ENCODE measurements at places on chromosomes 4 and X.

GRCh38 chr4:8694651-8695151 lies 102.1 kb downstream of the CPZ start:
- DNase-seq = no peak

DNA sequence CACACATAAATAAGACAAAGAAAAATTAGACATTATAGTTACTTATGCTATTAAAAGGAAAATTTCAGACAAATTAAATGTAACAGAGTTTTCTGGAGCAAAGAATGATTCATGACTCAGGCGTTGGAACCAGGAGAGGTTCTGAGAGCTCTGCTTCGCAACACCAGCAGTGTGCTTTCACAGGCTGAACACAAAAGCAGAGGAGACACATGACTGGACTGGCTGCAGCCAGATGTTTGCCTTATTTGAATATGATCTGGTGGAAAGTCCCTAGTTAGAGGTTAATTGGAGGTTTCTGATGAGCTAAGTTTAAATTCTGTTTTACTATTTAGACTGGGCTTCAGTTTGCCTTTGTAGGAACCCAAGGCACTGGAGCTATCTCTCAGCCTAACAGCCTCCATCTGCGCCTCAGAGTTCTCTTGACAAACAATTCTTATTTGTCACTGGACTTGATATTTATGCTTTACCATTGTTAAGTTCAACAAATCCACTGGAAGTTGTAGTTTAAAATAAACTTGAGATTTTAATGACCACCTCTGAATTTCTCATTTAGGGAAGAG lies 16.2 kb downstream of the BOD1L1 start:
- peak; percentile 24 for DNase-seq

GRCh38 chr4:3599951-3600350 lies 67.7 kb upstream of the LRPAP1 start:
- no peak for DNase-seq

DNA sequence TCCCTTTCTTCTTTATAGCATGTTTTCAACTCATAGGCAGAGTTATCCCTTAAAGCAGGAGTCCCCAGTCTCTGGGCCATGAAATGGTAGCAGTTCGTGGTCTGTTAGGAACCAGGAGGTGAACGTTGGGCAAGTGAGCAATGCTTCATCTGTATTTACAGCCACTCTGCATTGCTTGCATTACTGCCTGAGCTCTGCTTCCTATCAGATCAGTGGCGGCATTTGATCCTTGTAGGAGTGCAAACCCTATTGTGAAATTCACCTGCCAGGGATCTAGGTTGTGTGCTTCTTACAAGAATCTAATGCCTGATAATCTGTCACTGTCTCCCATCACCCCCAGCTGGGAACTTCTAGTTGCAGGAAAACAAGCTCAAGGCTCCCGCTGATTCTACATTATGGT lies 39.8 kb downstream of the DTHD1 start:
- DNase-seq = no peak

DNA sequence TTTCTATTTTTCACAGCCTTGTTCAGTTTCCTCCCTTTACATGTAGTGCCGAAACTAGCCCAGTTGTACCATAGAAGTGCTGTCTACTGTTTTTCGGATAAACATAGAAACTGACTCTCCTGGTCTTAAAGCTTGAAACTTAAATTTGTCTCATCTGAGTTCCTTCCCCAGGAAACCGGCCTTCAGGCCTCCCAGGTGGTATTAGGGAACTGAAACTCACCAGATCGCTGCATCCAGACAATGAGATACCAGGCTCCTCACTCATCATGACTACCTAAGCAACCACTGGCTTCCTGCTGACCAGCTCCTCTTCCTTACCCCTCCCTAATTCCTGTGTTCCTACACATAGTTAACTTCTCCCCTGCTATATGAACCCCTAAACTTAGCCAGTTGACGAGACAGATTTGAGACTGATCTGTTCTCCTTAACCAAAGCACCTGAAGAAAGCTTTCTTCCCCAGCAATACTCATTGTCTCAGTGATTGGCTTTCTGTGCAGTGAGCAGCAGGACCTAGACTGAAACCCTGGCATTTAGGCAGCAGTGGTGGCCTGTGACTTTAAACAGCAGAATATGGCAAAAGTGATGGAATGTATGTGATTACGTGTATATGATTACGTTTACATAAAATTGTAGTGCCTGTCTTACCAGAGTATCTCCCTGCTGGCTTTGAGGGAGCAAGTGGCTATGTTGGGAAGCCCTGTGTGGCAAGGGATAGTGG lies 959.1 kb upstream of the LCORL start:
- peak; percentile 7 for DNase-seq

DNA sequence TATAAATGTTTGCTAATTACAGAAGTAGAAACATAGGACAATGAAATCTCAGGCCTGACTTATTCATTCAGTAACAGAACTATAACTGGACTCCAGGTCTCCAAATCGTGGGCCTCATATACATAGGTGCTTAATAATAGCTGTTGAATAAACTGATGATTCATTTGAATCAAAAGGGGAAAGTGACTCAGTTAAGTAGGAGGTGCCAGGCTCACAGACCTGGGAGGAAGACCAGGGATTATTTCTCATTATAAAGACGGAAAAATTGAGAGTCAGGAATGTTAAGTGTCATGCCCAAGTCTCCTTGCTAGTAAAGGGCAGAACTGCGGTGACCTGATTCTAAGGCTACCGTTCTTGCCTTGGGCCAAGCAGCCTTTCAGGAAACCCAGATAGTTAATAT lies 131.5 kb downstream of the HS3ST1 start:
- no peak for DNase-seq

- DNase-seq = peak; percentile 16
These were observed 107.4 kb upstream of the ANK2 start for GRCh38 chr4:112942077-112942476.

- DNase-seq = no peak
These were observed 73.7 kb upstream of the DUSP21 start for GRCh38 chrX:44770121-44770520.

- no peak for DNase-seq
These were observed 83.6 kb downstream of the JAKMIP1 start for GRCh38 chr4:6116696-6117285.

DNA sequence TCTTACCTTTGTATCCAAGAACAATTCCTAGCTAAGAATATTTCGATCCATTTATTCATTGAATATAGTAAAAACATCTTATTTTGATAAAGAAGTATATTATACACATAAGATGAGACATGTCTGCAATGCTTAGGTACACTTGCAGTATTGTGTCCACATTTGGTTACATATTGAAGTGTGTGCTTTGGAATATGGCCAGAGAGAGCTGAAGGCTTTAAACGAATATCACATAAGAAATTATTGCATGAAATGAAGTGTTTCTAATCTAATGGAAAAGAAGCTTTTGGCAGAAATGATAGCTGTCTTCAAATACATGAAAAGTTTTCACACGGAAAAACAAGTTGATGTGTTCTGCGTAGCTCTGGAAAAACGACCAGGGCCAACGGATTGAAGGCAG lies 516.1 kb upstream of the ZFP42 start:
- no peak for DNase-seq

DNA sequence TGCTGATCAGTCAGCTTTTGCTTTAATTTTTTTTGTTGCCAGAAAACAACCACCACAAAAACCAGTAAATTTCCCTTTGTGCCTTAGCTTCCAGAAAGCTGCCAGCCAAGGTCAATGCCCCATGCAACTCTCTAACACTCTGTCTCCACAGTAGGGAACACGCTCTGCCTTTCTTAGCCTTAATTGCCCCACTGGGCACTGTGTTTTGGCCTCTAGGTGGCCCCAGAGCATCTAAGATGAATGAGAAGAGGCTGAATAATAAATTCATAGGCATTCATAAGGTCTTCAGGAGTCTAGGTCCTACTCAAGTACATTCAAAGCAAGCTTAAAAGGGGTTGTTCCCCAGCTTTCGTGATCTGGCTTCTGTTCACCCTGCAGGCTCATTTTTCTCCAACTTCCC lies 57.7 kb upstream of the PASD1 start:
- peak; percentile 16 for DNase-seq

DNA sequence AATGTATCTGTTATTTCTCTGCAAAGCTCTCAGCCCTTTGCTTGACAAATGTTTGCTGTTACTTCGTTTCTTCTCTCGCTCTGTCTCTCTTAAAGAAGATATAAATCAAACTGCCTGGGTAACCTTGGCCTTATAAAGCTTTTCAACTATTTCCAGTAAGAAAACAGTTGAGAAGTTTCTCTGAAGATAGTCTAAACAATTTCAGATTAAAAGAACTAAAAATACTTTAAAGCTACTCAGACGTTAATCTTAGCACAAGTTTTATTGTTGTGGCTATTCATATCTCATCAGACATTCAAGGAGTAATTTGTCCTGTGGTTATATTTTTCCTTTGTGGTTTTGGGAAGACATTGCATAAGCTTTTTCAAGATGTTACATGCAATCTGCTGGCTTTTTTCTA lies 22.6 kb downstream of the HOPX start:
- peak; percentile 29 for DNase-seq
